ENCODE measurements at places on chromosomes 7 and 10.
A peak's percentile ranks its signal among the peaks of the same experiment; 100 is the strongest.

DNA sequence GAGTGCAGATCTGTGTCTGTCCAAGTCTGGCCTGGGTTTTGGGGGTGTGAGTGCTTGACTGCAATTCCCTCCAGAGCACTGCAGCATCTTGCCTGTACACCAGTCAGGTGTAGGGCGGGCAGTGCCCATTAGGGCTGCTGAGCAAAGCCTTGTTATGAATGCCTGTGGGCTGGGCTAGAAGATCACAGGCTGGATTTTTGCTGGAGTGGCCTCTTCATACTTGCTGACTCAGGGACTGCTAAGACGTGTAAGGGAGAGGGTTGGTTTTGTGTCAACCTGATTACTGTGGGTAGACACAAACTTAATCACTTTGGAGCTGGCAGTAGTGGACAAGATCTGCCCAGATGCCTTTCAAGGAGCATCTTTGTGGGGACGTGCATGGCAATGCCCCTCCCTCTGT lies 29.6 kb downstream of the DMBT1 start:
- DNase-seq: no peak

DNA sequence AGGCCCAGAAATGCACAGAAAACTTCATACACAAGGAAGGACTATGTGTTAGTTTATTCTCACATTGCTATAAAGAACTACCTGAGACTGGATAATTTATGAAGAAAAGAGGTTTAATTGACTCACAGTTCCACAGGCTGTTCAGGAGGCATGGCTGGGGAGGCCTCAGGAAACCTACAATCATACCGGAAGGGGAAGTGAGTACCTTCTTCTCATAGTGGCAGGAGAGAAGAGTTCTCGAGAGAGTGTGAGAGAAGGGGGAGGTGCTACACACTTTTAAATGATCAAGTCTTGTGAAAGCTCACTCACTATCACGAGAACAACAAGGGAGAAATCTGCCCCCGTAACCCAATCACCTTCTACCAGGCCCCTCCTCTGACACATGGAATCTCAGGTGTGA lies 16.8 kb upstream of the RAMP3 start:
- no peak for DNase-seq

DNA sequence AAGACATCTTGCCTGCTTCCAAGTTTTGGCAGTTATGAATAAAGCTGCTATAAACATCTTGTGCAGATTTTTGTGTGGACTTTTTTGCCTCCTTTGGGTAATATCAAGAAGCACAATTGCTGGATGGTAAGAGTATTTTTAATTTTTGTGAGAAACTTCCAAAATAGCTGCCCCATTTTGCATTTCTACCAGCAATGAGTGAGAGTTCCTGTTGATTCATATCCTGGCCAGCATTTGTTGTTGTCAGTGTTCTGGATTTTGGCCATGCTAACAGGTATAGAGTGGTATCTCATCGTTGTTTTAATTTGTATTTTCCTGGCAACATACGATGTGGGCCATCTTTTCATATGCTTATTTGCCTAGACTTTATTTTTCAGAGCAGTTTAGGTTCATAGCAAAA lies 53.9 kb downstream of the BTAF1 start:
- DNase-seq: no peak

GRCh38 chr10:128660726-128661125 lies 534.5 kb upstream of the MKI67 start:
- no peak for DNase-seq

DNA sequence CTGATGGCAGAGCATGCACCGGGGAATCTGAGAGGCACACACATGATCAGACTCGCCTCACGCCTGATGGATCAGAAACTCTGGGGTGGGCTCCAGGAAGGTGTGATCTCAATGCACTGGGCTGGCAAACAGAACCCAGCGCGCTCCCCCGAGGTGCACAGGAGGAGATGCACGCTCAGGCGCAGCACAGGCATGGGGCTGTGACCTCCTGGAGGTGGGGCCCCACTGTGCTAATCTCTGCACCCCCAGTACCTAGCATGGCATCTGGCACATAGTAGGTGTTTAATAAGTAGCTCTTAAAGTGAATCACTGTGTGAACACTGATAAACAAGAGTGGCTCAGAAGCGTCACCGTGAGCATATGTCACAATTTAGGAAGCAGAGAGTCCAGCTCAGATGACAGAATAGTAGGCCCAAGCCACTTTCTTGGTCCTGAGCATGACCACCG lies 57.9 kb downstream of the PROSER2 start:
- no peak for DNase-seq

DNA sequence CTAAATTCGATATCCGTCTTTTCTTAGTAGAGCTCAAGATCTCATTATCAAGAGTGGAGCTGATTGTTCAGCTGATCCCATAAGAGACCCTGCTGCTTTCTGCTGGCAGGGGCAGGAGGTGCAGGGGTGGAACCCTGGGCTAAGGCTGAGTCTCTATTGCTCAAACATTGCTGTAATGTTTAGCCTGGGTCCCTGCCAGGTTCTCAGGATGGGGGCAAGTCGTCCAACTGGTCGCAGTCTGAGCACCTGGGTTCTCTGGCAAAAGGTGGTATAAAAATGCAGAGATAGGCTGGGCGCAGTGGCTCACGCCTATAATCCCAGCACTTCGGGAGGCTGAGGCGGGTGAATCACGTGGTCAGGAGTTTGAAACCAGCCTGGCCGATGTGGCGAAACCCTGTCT lies 62.0 kb upstream of the NRBF2 start:
- DNase-seq: no peak

DNA sequence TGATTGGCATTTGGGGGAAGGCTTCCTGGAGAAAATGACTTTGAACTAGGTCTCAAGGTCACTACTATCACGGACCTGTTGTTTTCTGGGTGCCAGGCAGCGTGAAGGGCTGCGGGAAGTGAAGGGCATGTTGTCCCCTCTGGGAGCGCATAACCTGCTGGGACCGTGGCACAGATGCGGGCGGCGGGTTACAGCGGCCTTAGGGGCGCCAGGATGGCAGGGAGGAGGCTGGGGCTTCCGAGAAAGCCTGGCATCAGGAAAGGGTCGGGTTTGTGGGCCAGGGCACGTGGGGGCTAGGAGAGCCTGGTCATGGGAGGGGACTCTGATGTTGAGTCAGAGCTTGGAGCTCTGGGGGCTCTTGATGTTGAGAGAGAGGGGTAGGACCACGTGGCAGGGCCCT lies 6.1 kb downstream of the SLC4A2 start:
- no peak for DNase-seq

DNA sequence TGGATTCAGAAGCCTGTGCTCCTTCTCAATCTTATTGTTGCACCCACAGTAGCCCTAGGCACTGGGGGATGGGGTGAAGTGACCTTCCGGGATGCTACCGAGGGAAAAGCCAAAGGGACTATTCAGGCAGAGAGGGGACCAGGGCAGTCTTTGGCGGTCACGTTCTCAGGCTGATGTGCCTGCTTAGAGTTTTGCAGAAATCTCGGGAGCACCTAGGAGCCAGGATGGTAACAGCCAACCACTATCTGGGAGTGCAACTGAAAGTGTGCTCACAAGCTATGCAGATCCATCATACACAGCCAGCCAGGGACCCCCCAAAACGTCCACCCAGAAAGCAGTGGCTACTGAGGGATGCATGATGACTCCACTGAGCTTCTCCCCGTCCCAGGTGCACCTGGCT lies 52.4 kb downstream of the CXCL12 start:
- no peak for DNase-seq

DNA sequence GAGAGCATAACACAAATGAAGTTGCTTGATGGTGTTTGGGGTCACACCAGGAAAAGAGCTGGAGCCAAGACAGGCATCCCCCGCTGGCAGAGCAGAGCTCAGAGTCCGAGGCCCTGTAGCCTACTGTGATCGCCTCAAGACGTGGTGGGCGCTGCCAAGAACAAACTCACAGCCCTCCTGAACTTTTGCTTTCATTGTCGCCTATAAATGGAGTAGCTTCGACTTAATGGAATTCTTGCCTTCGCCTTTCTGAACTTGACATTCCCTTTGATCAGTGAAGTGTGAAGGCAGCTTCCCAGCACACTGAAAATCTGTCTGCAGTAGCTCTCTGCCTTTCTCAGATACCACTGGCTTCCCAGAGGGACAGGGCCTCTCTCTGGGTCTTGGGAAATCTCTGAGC lies 21.3 kb downstream of the CPXM2 start:
- no peak for DNase-seq

DNA sequence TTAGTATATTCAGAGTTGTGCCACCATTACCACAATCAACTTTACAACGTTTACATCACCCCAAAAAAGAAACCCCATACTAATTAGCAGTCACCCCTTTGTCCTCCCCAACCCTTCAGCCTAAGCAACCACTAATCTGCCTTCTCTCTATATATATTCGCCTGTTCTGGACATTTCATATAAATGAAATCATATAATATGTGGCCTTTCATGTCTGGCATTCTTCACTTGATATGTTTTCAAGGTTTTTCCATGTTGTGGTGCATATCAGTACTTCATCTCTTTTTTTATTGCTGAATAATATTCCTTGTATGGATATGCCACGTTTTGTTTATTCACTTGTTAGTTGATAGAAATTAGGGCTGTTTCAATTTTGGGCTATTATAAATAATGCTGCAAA lies 70.4 kb downstream of the AASS start:
- no peak for DNase-seq

- DNase-seq: peak; percentile 41
These were observed 101.2 kb upstream of the ZNF746 start for GRCh38 chr7:149598721-149599308.

DNA sequence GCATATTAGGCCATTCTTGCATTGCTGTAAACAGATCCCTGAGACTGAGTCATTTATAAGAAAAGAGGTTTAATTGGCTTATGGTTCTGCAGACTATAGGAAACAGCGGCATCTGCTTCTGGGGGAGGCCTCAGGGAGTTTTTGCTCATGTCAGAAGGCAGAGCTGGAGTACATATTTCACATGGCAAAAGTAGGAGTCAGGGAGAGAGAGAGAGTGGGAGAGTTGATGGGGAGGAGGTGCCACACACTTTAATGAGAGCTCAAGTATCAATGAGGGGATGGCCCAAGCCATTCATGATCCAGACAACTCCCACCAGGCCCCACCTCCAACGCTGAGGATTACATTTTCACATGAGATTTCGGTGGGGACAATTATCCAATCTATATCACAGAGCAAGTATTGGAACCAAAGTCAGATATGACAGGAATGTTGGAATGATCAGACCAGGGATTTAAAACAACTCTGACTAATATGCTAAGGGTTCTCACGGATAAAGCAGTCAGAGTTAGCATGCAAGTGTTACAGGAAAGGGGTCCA lies 795.3 kb upstream of the CELF2 start:
- peak; percentile 55 for DNase-seq

GRCh38 chr10:59126261-59126660 lies 50.2 kb upstream of the PHYHIPL start:
- no peak for DNase-seq

DNA sequence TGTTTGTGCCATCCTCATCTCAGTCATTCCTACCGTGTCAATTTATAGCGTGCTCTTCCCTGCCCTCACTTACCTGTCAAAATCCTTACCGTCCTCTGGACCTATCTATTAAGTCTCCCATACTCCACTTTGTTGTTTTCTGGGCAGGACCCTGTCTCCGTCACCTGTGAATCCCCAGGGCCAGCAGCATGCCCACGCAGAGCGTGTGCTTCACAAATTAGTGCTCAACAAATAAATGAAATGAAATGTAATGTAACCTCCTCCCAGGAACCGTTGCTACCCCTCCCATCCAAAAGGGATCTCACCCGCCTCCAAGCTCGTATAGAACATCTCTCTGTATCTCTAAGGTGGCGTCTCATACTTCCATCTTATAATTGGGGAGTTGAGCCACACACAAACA lies 589.9 kb upstream of the MGMT start:
- no peak for DNase-seq

GRCh38 chr10:96512524-96513304 lies 1.0 kb downstream of the TLL2 start:
- DNase-seq: peak; percentile 15

GRCh38 chr7:40571796-40572195 lies 437.0 kb downstream of the SUGCT start:
- DNase-seq: peak; percentile 71

DNA sequence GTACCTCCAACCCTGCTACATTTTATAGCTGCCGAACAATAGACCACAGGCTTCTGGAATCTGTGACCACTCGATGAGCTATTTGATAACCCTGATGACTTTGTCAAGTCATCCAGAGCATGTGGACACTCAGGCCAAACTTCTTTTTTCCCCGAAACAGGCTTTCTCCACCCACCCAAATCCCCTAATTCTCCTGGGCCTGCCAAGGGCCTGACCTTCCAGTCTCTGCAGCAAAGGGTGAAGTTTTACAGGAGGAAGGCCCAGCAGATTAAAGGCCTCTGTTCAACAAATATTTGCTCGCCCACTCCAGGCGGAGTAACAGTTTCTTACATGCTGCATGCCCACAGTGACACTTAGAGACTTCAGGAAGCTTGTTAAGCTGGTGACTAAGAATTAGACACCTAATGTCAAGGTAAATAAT lies 2.0 kb downstream of the JCAD start:
- DNase-seq: peak; percentile 25

DNA sequence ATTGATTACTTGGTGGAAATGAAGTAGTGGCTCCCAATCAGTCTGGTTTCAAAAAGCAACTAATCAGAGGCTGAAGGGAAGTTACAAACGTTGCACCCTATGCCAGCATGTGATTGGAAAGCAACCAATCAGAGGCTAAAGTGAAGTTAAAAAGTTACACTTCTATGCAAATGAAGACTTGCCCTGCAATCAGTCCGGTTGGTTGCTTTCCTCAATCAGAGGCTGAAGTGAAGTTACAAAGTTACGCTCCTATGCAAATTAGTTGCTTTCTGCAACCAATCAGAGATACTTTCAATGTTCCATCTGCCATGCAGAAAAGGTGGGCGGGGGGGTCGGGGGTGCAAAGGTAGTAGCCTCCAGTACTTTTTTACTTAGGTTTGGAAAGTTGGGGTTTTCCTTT lies 1077.1 kb downstream of the TYW1 start:
- no peak for DNase-seq

DNA sequence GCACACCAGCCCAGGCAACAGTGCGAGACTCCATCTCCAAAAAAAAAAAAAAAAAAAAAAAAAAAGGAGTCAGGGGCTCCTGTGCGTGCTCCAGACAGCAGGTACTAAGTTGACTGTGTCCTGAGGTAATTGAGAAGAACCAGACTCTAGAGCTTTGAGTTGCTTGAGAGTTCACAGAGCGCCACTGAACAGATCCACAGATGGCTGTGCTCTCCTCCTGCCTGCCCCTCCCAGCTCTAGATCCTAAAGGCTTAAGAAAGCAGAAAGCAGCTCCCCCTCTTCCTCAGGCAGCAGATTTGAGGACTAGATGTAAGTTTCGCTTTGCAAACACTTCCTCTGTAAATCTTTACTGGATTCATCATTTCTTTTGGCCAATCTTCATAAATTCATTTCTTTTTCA lies 38.7 kb downstream of the SHH start:
- no peak for DNase-seq

- DNase-seq: peak; percentile 31
These were observed 49.1 kb downstream of the GRB10 start for GRCh38 chr7:50733552-50733951.
